ENCODE measurements at places on chromosomes 1 and 21.

DNA sequence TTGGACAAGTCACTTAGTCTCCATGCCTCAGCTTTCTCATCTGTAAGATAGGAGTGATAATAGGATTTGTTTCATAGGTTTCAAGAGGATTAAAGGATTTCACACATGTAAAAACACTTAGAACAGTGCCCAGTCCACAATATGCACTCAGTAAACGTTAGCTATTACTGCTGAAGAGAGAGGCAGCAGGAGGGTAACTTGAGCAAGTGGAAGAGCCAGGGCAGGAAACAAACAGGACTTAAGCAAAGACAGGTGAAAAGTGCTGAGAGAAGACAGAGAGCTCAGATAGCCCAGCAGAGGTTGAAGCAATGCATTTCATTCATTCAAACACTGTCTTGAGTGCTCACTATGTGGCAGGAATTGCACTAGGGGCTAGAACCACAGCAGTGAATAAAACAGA lies 21.1 kb upstream of the H3-3A start:
- DNase-seq: no peak

DNA sequence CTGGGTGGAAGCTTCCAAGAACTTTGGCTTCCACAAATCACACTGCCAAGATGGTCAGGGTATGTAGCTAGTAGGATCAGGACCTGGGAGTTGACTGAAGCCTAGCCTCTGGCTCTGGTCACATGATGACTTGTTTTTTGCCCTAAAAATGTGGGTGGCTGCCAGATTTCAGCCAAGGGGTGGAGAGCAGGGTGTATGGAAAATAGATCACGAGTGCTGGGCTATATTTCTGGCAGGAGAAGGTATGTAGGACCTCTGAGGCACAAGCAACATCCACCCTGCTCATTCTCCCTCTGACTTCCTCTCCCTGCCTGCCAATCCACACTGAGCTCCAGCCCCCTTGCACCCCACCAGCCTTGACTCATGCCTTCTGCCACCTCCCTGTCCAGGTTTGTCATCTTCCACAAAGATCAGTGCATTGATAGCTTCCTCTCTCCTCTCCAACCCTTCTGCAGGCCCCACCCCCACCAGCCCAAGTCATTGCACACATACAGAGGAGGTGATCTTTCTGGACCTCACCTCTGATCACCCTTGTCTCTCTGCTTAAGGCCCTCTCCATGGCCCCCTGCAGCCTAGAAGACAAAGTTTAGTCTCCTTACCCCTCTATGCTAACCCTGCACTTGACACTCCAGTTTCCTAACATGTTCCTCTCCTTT lies 8.3 kb upstream of the CYP4B1 start:
- DNase-seq: no peak

- no peak for DNase-seq
Measured at GRCh38 chr1:210653771-210654170, 325.1 kb downstream of the HHAT start.

DNA sequence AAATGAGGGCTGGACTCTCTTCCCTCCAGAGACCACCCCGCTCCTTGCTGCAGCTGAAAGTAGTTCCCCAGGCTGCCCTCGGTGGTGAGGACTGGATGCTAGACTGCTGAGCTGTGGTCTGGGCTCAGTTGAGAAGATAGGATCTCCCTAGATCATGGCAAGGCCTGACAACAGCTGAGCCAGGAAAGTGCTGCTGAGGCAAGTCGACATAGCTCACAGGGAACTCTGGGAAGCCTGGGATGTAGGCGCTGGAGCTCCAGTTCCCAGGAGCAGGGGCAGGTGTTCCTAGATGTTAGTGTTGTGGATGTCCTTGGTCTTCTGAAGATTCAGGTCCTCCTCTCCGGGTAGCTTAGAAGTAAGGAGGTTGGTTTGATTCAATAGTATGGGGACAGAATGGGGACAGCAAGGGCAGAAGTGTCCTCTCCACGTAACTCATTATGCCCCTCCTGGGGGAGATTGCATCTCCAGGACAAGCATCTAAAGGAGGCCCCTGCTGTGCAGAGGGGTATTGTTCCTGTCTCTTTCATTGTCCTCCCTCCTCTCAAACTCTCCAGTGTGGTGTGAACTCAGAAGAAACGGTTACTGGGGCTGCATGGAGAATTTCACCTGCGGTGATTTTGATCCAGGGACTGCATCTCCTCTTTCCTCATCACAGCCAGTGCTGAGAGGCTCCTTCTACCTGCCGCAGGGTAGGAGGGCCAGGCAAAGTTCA lies 3.7 kb downstream of the CYB561D1 start:
- DNase-seq: no peak

- DNase-seq: peak; percentile 10
Measured at GRCh38 chr1:193348091-193348768, 161.8 kb upstream of the B3GALT2 start.

- DNase-seq: no peak
Measured at GRCh38 chr1:1926886-1927660, 8.0 kb upstream of the TMEM52 start.

- no peak for DNase-seq
Measured at GRCh38 chr1:11456965-11457364, 22.0 kb upstream of the DISP3 start.

DNA sequence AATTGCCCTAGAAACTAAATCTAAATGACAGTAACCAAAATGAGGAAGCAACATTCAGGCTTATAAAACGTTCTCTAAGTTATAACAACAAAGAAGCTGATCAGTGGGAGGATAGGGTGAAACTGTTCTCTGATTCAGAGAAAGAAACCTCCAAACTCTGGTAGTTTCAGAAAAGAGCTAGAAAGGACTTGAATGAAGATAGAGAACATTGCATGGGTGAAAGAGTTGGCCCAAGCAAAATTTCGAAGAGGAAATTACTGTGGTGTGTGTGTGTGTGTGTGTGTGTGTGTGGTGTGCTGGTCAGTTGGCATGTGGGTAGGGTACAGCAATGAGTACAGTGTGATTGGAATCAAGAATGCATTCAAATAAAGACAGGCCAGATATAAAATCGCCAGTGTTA lies 16.5 kb upstream of the SPAG17 start:
- no peak for DNase-seq

GRCh38 chr1:29195881-29196291 lies 14.2 kb upstream of the SRSF4 start:
- no peak for DNase-seq

DNA sequence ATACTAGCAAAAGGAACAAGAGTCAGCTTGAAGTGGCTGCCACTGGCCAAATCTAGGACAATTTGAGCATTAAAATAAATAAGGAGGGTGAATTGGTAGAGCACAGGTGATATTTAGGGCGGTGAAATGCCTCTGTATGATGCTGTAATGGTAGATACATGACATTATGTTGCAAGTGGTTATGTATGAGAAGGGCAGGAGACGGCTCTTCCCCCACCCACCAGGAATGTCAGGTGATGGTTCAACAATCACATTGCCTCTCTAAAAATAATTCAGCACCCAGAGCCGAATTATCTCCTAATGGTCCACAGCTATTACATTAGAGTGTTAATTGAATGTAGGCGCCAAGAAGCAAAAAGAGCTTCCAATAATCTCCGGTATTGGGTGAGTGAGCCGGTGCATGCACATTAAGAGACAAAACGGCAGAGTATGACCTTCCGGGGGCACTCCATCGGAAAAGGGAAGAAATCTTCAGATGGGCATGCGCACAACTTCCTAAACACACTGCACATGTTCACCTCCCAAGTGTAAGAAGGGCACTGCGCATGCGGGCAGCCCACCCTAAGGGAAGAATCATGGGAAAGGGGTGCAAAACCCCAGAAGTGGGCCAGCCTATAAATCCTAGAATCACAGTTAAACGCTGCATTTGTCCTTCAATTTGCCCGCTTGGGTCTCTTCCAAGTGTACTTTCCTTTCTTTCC lies 6.8 kb upstream of the IFNAR1 start:
- no peak for DNase-seq

- no peak for DNase-seq
Measured at GRCh38 chr1:61459345-61459744, 265.6 kb downstream of the TM2D1 start.

GRCh38 chr1:234588386-234588785 lies 21.6 kb downstream of the IRF2BP2 start:
- no peak for DNase-seq

DNA sequence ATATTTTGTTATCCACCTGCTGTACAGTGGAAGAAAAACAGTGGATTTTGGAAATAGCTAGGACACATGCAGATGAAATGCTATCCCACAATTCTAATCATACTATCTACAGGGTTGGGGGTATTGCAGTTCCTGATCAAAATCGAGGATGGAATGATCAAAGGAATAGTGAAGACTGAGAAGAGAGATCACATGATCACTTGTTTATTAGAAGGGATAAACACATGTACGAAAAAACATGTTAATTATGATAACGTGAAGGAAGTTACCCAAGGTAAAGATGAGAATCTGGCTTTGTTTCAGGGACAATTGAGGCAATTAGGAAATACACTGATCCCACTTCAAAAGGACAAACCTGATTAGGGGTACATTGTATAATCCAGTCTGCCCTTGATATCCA lies 8.8 kb upstream of the NENF start:
- no peak for DNase-seq

- DNase-seq: peak; percentile 86
Measured at GRCh38 chr1:29196863-29197589, 15.3 kb upstream of the SRSF4 start.

DNA sequence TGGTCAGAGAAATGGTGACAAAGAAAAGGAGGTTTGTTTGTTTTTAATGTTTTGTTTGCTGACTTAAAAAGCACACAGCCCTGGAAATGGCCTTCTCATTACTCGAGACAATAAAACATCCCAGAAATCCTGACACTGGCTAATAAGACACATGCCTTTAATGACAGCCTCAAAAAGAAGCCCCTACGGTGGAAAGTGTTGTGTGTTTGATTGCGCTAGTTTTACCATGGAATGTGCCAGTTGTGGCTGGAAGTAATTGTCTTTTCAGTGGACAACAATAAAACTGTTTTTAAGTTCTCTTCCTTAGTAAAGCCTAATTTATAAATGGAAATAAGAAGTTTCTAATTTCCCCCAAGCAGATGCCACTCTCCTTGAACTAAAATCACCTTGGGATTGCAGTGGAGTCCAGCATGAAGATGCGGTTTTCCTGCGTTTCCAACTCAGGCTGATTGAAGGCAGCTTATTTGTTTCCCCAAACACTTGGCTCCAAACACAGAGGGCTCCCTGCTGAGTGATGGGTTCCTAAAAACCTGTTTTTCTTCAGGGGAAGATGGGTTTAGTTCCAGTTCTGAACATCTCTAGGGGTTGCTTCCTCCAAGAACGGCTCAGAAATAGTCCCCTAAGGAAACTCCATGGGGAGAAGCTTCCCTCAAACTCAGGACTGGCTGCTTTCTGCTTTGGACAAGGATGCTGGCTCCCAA lies 54.3 kb downstream of the CD247 start:
- no peak for DNase-seq
